Glomerular endothelial cell (primary cell): ENCODE measurements at places on chromosomes 5 and 9. TPM values are rescaled to one million over a fixed set of nuclear protein-coding genes. Genes with fewer than 3 reads are reported as not detected.

The NMUR2 gene
- 0.87 TPM in 1 of 2 replicates, not detected in the other for total RNA-seq

The PDGFRB gene
- total RNA-seq: 5.1 and 13.0 TPM in 2 replicates

The SVEP1 gene
- total RNA-seq: 0.05 and 0.06 TPM in 2 replicates

The PRSS3 gene
- 26.7 and 26.8 TPM in 2 replicates for total RNA-seq

DNA sequence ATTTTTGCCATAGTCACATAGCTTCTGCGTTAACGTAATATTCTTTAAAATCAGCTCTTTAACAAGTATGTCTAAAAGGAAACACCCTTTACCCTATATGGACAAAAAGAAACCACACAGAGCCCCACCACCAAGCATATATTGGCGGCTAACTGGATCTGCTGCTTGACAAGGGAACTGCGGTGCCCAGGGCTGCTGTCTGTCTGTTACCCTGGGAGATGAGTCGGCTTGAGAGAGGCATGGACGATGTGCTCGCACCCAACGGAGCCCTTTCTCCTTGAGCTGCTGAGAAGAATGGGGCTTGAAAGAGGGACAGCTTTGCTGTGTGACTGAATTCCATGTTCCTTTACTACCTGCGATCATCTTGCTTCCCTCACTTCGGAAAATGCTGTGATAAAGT is 158.6 kb upstream of the SHB start:
- no peak for DNase-seq
